Activated CD4-positive, alpha-beta T cell treated with anti-CD3 and anti-CD28 coated beads, Interleukin-2, amount 50 U/mL, for 48 hours (primary cell): ENCODE measurements at places on chromosomes 3 and 15.

DNA sequence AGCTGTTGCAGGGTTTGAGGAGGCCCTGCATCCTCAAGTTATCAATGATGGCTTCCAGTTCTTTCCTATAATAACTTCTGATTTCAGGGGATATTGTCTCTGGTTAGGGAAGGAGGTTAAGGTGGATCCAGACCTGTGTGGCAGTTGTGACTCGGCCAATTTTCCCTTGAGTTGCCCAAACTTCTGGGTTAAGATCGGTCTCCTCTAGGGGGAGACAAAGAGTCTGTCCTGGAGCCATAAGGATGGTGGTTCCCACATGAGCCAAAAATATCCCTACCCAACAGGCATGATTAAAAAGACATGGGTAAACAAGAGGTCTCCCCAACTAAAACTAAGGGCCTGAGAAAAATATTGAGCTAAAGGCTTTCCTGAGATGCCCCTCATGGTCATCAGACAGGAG is 227.5 kb upstream of the MDFIC2 start:
- DNase-seq = no peak

- DNase-seq = no peak
Observed at GRCh38 chr3:156548902-156549301, 6.0 kb downstream of the SSR3 start.

GRCh38 chr3:35417080-35417479 is 222.2 kb upstream of the ARPP21 start:
- no peak for DNase-seq

GRCh38 chr3:183244981-183245476 is 8.0 kb upstream of the B3GNT5 start:
- DNase-seq = no peak

- no peak for DNase-seq
Observed at GRCh38 chr15:94282269-94283250, 51.2 kb downstream of the MCTP2 start.

- peak; percentile 22 for DNase-seq
Observed at GRCh38 chr15:42608110-42608531, 32.7 kb downstream of the STARD9 start.

DNA sequence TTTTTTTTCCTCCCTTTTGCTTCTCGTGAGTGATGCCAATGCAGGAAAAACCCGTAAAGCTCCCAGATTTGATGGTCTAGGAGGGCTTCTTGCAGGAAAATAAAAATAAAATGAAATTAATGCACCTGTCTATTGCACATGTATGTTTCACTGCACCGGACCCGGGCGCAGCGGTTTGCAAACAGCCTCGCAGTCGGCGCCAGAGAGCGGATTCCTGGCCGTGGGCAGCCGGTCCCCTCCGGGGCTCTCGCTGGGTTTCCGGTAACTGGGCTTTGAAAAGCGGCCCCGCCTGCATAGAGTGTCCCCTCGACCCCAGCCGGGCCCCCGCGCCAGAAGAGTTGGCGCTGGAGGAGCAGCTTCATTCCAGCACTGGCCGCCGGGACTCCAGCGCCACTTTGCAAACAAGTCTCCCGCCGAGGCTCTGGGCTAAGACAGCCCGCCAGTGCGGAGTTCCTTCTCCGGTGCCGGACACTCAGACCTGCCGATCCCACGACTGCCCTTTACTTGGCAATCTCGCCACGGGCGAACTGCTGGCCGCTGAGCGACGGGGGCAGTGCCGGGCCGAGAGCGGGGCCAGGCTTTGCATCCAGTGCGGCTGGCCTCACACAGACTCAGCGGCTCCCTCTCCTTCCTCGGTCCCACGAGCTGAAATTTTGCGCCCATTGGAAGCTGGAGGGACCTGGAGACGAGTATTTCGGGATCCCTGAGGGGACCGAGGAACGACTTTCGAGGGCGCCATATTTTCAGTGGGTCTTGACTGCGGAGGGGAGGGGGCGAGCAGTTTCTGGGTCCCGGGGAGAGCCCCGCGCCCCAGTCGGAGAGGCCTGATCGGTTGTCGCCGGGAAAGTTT is 225.9 kb upstream of the C2CD4B start:
- DNase-seq = peak; percentile 37

DNA sequence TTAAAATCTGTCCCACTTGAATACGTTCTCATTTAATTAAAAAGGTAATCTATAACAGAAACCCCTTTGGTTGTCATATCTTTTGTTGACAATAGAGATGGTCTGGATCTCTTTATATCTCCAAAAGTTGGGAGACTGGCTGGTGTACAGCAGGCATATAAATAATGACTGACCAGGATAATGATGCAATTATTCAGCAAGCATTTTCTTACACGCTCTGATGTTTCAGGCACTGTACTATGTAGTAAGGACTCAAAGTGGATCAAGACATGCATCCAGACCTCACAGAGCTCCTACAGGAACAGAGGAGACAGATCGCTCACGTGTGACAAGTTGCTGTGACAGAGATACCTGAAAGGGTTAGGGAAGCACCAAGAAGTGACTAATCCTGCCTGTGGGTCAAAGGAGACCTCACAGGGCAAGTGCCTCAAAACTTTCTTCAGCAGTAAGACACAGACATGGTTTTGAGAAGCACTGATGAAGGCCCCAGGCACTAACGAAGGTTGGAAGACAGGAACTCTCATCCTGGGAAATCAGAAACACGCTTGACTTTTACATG is 25.7 kb downstream of the VPS39 start:
- no peak for DNase-seq

GRCh38 chr15:25368850-25369249 is 70.0 kb downstream of the UBE3A start:
- DNase-seq = no peak

- no peak for DNase-seq
Observed at GRCh38 chr3:71393093-71393492, 190.4 kb downstream of the FOXP1 start.

- no peak for DNase-seq
Observed at GRCh38 chr3:112376241-112376911, 43.4 kb downstream of the CD200 start.

- no peak for DNase-seq
Observed at GRCh38 chr15:71451130-71451529, 335.9 kb downstream of the THSD4 start.

GRCh38 chr3:84299329-84299728 is 659.5 kb upstream of the CADM2 start:
- DNase-seq = no peak

GRCh38 chr3:48957006-48957705 is 32.9 kb upstream of the P4HTM start:
- no peak for DNase-seq

DNA sequence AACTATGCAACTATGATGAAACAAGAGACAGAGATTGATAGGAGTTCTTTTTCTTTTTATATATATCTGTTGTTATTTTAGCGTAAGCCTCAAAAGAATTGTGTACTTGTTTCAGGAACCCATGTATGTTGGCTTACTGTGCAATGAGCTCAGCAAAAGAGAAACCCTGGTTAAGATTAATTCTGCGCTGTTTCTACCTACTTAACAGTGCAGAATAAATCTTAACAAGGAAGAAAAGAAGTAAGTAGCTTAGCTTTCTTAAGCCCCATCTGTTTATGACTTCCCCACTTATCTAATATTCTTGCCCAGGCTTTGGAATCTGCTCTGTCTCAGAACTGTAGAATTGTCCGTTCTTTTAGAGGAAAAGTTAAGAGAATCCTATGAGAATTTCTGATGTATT is 27.4 kb downstream of the ECT2 start:
- no peak for DNase-seq

GRCh38 chr3:52809662-52810377 is 15.2 kb downstream of the ITIH3 start:
- no peak for DNase-seq

GRCh38 chr15:39580485-39581241 is at the start of gene THBS1:
Gene THBS1 (plus strand): TSS chr15:39581079. CDS start chr15:39581858, 779 bp downstream.
- peak; percentile 58 for DNase-seq

DNA sequence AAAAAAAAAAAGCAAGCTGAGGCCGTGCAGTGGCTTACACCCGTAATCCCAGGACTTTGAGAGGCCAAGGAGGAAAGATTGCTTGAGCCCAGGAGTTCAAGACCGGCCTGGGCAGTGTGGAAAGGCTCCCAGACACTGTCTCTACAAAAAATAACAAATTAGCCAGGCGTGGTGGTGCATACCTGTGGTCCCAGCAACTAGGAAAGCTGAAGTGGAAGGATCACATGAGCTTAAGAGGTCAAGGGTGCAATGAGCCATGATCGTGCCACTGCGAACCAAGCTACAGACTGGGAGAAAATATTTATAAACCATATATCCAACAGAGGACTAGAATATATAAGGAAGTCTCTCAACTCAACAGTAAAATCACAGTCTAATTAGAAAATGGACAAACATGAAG is 10.0 kb downstream of the KLHDC8B start:
- DNase-seq = no peak

DNA sequence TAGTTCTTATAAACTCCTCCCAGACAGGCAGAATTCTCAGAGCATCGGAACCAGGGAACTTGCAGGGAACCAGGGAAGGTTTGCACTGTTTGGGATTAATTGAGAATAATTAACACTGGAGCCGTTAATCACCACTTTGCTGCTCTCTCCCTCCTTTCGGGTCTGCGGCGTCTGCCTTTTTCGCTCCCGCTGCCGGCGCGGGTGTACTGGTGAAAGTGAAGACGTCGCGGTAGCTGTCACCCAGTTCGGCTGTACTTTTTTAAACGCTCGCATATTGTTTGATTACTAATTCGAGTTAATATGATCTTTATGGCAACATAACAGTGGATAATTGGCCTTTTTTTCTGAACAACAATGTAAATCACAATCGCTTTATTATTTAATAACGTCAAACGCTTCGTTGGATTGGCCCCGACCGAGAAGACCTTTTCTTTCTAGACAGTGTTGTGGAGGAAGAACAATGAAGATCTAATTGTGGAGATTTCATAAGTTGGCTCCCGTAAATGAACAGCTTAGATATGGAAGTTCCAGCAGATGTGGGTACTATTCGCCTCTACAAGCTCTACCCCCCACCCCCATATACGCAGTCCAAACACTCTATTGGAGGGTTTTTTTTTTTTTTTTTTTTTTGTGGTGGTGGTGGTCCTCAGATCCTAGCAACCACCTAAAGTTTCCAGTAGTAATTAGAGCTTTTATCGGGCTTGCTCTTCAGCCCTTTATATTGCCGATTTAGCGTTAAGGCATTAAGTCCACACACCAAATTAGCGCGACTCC is 12.7 kb downstream of the SOX2 start:
- DNase-seq = no peak

- DNase-seq = no peak
Observed at GRCh38 chr3:148329481-148330235, 368.0 kb upstream of the AGTR1 start.

- DNase-seq = no peak
Observed at GRCh38 chr3:159803459-159803858, 185.2 kb upstream of the IL12A start.

GRCh38 chr3:167394003-167394402 is 13.9 kb upstream of the ZBBX start:
- DNase-seq = no peak

- DNase-seq = no peak
Observed at GRCh38 chr3:17044855-17045254, 160.1 kb downstream of the PLCL2 start.

DNA sequence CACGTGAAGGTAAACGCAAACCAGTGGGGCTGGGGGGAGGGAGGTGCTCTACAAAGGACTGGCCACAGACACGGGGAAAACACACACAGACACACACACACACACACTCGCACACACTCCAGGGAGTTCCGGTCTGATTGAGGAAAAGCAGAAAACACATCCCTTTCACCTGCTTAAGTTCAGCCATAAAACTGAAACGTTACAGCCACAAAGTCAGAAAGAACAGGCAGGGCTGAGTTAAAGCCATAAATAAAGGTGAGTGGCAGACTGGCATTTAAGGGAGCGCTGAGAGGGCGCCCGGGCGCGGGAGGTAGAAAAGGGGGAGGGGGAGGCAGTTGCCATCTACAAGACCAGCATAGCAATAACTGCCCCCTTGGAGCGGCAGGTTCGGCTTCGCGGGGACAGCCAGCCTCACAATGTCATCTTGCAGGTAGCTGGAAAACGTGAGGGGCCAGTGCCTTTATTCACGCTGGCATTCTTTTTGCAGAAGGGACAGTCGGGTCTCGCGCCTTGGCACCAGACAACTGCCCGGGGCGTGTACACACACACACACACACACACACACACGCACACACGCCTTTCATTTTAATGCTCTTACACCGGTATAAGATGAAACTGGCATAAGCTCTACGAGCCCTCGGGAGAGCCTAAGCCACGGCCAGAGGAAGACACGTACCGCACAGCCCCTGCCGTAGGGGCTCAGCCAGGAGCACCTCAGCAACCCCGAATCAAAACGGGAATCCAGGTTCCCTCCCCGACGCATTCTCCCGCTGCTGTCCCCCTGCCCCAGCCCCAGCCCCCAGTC is 866 bp downstream of the TNIK start:
- DNase-seq = peak; percentile 53

GRCh38 chr15:29891096-29891457 is 68.8 kb upstream of the TJP1 start:
- no peak for DNase-seq

DNA sequence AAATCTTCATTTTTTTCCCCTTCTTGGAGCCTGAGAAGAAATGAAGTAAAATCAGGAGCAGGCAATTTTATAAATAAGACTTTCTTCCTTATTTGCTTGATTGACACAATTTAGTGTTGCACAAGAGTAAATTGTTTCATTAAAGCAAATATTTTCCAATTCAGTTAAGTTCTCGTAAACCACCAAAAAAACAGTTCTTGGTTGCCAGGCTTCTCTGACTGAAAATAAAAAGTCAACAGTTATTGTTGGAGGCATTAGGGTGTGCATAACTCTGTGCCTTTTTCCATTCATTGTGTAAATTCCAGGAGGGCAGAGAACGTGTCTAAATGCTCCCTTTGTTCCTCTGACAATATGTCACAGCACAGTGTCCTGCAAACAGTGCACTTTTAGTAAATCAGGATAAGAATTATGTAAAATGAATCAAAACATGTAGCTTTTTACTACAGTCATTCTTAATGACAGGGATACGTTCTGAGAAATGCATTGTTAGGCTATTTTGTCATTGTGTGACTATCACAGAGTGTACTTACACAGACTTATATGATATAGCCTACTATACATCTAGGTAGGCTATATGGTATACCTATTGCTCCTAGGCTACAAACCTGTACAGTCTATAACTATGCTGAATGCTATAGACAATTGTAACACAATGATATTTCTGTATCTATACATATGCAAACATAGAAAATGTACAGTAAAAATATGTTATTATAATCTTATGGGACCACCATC is at the start of gene CP:
Gene CP (minus strand): TSS at position 47 of the 735 bp plus-strand sequence. CDS start 37 bp downstream, at position 10.
- no peak for DNase-seq

DNA sequence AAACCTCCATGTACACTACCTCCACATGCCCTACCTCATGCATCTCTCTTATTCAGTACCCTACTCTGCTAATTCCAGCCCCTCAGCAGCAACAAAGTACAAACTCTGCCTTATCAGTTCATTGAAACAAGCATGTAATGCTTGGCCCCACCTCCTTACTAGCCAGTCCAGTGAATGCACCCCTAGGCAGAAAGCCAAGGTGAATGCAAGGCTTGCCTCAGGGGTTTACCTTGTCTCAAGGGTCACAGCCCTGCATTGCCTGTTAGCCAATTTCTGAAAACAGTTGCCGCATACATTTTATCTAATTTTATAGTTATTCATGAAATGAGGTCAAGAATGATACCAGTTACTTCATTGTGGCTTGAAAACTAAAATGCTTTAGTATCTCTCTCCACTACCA is 576.4 kb downstream of the FHIT start:
- DNase-seq = no peak

GRCh38 chr3:77147836-77148578 is 108.1 kb downstream of the ROBO2 start:
- no peak for DNase-seq
